ENCODE measurements at places on chromosomes 5 and 9. TPM values are rescaled to one million over a fixed set of nuclear protein-coding genes. Genes with fewer than 3 reads are reported as not detected.

The IZUMO3 gene
- polyA plus RNA-seq, result not detected

The SPINK13 gene
- polyA plus RNA-seq, result not detected

The RBM27 gene
- polyA plus RNA-seq, result 11.2 TPM

- peak; percentile 77 for DNase-seq
Measured at GRCh38 chr5:40223884-40224402, 455.8 kb upstream of the PTGER4 start.

DNA sequence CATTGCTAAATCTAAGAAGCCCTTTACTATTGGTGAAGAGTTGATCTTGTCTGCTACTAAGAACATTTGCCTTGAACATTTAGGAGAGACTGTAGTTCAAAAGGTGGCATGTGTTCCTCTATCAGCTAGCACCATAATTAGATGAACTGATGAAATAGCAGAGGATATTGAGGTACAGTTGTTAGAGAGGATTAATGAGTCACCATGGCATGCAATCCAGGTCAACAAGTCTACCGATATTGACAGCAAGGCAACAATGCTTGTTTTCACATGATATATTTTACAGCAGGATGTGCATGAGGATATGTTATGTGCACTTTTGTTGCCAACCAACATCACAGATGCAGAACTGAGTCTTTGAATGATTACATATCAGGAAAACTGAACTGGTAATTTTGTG, 134.3 kb upstream of the CDH9 start:
- peak; percentile 12 for DNase-seq

GRCh38 chr5:107365320-107366109, 305.2 kb downstream of the EFNA5 start:
- DNase-seq, result no peak

The SPATA31C1 gene
- not detected for polyA plus RNA-seq

The PHAX gene
- polyA plus RNA-seq, result 56.3 TPM

DNA sequence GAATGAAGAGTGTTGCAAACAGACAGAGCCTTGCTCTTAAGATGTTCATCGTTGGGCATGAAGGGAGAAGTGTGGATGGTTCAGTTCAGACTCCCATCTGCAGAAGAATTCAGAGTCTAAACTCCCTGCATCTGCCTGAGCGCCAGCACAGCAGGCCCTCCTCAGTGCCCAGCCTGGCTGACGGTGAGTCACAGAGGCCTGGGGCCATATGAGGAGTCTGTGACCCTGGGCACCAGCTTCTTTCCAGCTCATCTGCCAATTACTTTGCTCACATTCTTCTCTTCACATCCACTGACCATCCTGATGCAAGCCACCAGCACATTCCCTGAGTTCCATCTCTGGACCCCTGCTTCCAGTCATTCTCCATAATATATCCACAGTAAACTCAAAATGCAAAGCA, 401.1 kb upstream of the TRPC7 start:
- DNase-seq, result no peak

- DNase-seq, result no peak
Measured at GRCh38 chr5:135225856-135226560, 173.0 kb downstream of the MACROH2A1 start.

GRCh38 chr5:142697356-142698255, 11.7 kb upstream of the FGF1 start:
- no peak for DNase-seq

GRCh38 chr5:9496801-9497200, 49.1 kb downstream of the SEMA5A start:
- no peak for DNase-seq

GRCh38 chr5:82664732-82665131, 386.6 kb upstream of the RPS23 start:
- DNase-seq, result no peak

GRCh38 chr5:105274079-105274478, 1711.5 kb upstream of the NUDT12 start:
- no peak for DNase-seq

DNA sequence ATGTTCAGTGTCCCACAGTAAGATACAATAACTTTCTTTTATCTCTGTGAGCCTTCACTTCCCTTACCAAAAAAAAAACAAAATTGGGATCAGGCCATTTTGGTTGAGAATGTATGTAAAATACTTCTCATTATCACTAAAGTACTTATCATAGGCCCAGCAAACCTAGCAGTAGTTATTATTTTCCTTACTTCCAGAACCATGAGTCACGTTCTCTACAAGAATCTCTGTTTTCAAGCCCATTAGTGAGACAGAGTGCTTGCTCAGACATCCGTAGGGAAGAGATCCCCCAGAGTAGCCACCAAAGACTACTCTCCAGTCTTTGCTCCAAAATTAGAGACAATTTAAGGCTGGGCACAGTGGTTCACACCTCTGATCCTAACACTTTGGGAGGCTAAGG, 103.9 kb upstream of the NR5A1 start:
- DNase-seq, result no peak

The FBXW11 gene
- polyA plus RNA-seq, result 21.2 TPM

DNA sequence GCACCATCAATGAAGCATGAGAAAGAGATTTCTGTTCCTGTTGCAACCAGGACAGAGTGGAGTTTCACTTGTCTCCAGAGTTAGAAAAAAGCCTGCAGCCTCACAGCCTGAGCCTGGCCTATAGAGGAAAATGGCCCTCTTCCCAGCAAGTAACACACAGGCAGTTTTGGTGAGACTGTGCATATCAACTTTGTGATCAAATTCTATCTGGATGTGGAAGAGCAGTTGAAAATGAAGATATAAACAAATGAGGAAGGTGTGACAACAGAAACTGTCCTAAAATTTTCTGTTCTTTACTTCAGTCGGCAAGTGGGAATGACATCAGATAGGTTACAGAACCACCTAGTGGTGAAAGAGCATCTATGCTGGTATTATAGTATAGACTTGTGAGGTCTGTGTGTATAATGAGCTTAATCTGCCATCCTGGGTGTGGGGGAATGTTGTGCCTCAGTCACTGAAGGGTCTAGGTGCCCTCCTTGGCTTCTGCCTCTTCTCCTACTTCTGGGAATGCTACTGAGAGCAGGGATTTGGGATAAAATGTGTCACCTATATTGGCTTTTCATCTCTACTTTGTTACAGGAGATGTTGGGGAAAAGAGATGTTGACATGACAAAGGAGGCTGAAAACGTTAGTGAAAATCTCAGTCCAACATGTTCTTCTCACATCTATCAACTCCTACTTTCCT, 28.2 kb downstream of the YIPF5 start:
- DNase-seq, result peak; percentile 48

DNA sequence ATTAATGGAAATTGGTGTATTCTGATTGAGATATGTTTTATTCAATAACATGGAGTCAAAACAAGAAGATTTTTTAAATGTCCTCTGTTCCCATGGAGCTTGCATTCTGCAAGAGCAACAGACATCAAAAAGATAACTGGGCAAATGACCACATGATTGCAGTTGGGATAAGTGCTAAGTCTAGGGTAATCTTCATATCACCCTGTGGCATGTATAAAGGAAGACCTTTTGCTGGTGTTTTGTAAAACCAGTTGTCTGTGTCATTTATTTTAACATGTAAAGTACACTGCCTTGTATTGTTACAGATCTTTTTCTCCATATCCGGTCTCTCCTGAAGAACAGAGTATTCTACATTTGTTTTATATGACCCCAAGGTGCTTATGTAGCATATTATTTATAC, 44.0 kb downstream of the PTCD2 start:
- no peak for DNase-seq

GRCh38 chr5:674630-675011, 18.5 kb downstream of the TPPP start:
- DNase-seq, result no peak

DNA sequence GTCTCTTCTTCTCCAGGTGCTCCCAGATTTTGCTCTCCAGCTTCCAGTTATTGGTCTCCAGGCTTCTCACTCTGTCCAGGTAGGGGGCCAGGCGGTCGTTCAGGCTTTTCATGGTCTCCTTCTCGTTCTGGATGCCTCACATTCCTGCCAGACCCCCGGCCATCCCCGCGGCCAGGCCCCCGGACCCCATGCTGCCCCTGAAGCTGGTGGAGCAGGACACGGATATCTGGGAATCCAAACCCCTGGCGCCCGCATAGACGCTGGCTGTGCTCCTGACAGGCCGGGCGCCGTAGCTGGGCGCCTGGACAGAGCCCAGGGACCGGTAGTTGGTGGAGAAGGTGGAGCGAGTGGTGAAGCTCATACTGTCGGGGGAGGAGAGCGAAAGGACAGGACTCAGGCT, 534.4 kb upstream of the TLE4 start:
- no peak for DNase-seq

DNA sequence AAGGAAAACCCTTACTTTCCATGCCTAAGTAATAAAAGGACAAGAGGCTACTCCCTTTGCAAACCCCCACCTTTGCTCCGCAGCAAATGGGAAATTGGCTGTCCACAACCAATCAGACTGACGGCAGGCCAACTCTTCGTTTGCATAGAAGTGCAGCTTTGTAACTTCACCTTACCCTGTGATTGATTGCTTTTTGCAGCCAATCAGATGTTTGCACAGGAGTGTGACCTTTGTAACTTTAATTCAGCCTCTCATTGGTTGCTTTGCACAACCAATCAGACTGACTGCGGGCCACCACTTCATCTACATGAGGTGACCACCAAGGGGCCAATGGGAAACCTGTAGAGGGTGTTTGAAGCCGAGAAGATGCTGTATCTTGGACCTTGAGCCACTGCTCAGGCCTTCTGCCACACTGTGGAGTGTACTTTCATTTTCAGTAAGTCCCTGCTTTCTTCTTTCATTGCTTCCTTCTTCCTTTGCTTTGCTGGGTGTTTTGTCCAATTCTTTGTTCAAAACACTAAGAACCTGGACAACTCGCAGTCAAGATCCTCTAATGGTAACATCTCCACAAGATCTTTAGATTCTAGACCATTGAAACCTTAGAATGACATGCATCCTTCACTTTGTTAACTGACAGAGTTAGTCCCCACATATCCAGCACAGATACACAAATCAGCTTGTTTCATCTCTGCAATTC, 51.3 kb upstream of the FREM1 start:
- DNase-seq, result no peak
